ENCODE measurements at places on chromosomes 6 and 20. TPM values are rescaled to one million over a fixed set of nuclear protein-coding genes. Genes with fewer than 3 reads are reported as not detected.

C20orf141 gene
- total RNA-seq: not detected

OR2B6 gene
- not detected for total RNA-seq

KHDC1 gene
- total RNA-seq: 1.7 TPM

SLC17A9 gene
- 1.6 TPM for total RNA-seq

TXLNB gene
- not detected for total RNA-seq

KIF6 gene
- not detected for total RNA-seq
